Cardiac septum (tissue), 1 donor: ENCODE measurements at places on chromosomes 12 and 14. TPM values are rescaled to one million over a fixed set of nuclear protein-coding genes. Genes with fewer than 3 reads are reported as not detected.

Gene MFAP5
- total RNA-seq = 20.8 TPM

Gene TRAF3
- 12.5 TPM for total RNA-seq

Gene FGD4
- total RNA-seq = 19.4 TPM

Gene ARG2
- total RNA-seq = 1.6 TPM

GRCh38 chr12:104643093-104643818, 186.5 kb downstream of the CHST11 start:
- DNase-seq = no peak

DNA sequence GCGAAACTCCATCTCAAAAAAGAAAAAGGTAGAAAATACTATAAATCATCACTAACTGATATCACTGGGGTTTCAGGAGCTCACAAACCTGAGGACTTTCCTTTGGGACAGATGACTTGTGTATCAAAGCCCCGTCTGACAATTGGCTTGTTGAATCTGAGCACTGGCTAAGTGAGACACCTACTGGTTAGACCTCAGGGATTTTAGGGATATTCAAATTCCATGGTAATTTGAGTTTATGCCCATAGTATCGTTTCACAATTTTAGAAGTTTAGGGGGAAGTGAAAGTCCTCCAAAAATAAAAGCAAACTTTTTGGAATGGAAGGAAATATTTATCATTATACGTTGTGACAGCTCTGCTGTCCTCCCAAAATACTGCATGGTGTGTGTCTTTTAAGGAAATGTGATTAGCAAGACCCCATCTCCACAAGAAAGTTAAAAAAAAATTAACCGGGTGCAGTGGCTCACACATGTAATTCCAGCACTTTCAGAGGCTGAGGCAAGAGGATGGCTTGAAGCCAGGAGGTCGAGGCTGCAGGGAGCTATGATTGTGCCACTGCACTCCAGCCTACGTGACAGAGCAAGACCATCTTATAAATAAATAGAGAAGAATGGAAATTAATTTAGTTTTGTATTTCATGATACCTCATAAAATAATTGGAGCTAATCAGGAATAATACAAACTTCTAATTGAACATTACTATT, 49.2 kb downstream of the FBXL14 start:
- no peak for DNase-seq

DNA sequence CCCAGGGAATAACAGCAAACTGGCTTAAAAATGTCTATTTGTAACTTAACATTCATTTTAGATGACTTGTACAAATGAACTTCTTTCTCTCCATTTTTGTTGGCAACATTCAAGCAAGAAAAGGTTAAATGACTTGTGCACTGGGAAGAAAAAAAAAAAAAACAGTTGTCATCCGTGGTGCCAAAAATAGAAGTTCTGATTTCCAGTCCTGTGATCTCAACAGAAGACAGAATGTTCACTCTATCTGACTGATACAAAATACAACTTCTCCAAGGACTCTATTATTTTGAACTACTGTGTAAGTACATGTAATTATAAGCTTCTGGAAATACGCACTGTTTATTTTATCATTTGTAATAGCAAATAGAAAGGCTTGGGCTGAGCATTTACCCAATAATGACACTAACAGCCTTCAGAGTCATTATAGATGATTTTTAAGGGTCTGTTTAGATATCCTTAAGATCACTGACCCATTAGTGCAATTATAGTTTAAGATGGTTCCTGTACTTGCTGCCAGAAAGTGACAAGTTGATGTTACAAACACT, 59.9 kb downstream of the LIN7A start:
- DNase-seq = no peak

GRCh38 chr14:63933711-63934110, 80.9 kb downstream of the SYNE2 start:
- no peak for DNase-seq

DNA sequence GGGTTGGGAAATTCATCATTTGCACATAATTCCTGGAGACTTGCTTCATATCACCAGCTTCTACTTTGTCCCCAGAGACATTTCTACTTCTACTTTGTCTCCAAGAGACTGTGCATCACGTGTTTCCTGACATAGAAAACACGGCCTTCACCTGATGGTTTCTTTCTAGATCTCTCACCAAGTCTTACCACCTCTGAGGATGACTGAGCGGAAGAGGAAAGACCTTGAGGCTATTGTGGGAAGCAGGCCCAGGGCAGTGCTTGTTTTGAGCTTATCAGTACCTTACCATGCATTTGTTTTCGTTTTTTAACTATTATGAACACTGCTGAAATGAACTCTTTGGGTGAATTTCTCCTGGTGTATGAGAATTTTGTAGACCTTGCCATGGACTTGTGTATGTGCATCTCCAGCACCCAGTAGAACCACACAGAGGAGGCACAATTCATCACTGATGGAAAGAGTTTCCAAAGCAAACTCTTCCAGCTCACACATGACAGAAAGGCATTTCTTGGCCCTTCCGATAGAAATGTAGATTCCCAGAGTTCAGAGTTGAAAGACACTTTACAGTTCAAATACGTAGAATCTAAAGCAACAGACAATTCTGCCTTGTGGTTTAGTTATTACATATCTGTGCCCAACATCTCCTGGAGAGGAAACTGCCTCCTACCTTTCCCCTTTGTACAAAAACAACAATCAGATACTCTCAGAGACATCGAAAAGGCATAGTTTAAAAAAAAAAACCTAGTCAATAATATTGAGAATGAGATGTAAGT, 434.7 kb downstream of the FUT8 start:
- no peak for DNase-seq
